D341Med (cell line): ENCODE measurements at places on chromosomes 2 and 18.
A peak's percentile ranks its signal among the peaks of the same experiment; 100 is the strongest.

GRCh38 chr2:204205082-204205481 is 268.5 kb downstream of the ICOS start:
- DNase-seq: no peak

DNA sequence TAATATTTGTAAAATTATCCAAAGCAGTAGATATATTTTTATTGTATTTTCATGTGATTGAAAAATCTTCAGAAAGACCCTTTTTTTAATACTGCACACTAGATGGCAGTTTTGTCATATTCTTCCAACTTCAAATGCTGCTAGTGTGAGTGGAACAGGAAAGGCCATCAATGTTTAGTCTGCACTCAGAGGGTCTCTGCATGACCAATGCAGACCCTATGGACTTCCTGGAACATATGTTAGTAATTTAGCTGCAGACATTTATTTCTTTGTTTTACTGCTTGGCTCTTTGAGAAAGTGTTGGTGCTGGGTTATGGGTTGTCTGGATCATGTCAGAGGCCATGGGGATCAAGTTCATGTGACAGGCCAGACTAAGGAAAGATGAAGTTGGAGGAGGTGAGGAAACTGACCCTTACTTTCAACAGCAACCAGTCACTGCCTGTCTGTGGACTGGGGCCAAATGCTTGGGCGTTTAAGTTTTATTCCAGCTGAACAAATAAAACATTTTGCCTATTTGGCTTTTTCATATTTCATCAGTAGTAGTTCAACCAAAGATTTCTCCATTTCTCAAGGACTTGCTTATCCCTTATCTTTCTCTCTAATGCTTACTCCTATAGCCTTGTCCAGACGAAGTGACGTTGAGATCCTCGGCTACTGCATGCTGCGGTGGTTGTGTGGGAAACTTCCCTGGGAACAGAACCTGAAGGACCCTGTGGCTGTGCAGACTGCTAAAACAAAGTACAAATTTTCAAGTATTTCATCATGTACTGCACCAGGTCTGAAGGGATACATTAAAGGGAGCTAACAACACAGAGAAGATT is 84.8 kb downstream of the VRK2 start:
- DNase-seq: peak; percentile 32

- DNase-seq: no peak
Observed at GRCh38 chr18:79108549-79109215, 39.5 kb downstream of the ATP9B start.

DNA sequence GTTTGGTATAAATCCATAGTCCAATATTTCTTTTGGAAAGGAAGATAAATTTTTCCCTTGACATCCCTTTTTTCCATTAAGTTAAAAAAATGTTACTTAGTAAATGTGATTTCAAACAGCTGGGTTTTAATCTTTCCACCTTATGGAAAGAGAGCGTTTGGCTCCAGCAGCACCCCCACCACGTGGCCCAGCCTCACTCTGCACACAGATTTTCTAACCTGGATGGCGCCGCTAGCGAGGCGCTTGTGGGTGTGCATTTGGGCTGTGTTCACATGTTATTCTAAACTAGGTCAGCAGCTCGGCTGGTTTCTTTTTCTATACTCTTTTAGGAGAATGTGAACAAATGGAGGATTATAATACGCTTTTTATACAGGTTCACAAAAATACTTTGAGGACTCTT is 218.0 kb downstream of the LDLRAD4 start:
- DNase-seq: no peak

DNA sequence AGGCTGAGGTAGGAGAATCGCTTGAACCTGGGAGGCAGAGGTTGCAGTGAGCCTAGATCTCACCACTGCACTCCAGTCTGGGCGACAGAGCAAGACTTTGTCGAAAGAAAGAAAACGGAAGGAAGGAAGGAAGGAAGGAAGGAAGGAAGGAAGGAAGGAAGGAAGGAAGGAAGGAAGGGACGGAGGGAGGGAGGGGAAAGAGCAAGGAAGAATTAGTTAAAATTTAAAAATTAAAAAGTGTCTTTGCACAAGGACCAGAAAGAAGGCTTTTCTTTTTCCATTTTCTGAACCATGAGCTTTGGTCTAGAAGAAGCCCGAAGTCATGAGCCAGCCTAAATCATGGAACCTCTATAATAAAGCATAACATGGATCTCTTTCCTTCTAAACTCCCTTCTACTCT is 138.2 kb upstream of the DNAJC10 start:
- no peak for DNase-seq

DNA sequence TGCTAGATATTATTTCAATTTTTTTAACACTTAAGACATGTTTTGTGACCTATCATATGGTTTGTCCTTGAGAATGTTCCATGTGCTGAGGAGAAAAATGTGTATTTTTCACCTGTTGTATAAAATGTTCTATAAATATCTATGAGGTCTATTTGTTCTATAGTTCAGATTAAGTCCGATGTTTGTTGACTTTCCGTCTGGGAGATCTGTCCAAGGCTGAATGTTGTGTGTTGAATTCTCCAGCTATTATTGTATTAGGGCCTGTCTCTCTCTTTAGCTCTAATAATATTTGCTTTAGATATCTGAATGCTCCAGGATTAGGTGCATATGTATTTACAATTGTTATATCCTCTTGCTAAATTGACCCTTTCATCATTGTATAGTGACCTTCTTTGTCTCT is 144.1 kb downstream of the NYAP2 start:
- no peak for DNase-seq

DNA sequence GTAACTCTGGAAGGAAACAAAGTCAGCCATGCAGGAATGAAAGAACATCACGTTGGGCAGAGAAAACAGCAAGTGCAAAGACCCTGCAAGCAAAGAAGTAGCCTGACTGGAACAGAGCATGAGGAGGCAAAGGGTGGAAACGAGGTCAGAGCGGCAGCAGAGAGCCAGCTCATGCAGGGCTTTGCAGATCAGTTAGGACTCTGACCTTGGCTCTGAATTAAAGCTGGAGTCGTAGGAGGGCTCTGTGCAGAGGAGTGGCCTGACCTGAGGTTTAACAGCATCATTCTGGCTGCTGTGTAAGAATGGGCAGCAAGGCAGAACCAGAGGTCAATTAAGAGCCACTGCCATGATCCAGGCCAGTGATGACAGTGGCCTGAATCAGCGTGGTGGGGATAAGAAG is 220.7 kb downstream of the PRKCE start:
- no peak for DNase-seq

DNA sequence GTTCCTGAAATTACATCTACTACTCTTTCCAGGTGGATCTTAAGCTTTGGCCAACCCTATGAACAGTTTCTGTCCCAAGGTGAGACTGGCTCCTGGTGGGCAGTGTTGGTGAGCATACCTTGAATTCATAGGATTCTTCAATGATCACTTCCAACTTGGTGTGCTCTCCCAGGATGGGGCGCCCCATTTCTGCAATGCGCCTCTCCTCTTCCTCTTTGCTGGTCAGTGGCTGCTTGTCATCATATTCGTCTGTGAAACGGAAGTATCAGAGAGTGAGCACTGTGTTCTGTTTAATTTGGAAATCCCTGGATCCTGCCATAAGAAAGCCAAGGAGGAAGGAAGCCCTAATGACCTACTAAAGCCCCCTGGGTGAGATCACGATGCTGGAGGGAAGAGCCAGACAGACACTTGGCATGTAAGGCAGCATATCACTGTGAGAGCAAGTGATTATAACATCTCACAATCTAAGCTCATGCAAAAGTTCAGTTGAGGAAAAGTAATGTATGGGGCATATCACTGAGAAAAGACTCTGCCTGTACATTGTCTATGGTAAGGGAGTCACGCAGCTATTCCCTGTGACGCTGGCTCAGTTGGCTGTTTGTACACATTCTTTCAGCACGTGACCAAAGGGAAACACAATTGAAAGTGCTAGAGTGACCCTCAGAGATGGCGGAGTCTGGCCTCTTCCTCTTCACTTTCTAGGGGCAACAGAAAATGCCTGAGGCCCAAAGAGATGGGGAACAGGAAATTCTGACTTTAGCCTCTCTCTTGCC is 287.0 kb downstream of the SLC8A1 start:
- DNase-seq: no peak

- peak; percentile 49 for DNase-seq
Observed at GRCh38 chr2:6025391-6025790, 333.2 kb downstream of the SOX11 start.

GRCh38 chr2:129074298-129074920 is 755.7 kb upstream of the HS6ST1 start:
- no peak for DNase-seq

DNA sequence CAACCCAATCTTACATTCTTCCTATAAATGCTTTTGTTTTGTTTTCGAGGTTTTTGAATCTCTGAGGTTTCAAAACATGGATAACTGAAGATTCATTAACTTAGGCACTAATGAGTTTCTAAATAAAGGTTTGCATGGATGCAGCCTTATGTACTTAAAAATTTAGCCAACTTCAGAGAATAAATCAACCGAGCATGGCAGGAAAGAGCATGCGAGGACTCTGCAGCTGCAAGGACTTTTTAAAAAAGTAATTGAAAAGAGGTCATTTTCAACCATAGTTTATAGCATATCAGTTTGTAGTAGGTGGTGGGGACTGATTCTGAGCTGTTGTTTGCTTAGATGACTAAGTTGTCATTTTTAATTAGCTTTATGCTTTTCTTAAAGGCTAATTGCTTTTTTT is 567.0 kb upstream of the ZEB2 start:
- no peak for DNase-seq

- DNase-seq: no peak
Observed at GRCh38 chr2:147847746-147848391, 3.0 kb downstream of the ACVR2A start.

DNA sequence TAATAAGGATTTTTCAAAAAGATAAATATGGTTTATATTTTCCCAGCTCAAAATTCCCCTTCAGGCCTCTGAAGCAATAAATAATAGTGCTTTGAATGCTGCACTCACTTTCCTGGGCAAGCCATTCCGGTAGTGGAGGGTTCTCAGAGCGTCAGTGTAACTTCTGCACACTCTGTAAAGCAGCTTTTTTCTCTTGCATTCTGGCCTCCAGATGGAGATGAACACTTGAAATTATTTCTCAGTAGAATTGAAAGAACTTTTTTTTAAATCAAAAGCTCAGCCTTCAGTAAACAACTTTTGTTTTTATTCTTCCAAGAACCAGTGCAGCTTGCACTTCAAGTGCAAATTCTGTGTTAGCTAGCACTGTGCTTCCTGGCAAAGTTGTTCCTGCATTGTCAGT is 281.1 kb upstream of the RAB12 start:
- DNase-seq: no peak

DNA sequence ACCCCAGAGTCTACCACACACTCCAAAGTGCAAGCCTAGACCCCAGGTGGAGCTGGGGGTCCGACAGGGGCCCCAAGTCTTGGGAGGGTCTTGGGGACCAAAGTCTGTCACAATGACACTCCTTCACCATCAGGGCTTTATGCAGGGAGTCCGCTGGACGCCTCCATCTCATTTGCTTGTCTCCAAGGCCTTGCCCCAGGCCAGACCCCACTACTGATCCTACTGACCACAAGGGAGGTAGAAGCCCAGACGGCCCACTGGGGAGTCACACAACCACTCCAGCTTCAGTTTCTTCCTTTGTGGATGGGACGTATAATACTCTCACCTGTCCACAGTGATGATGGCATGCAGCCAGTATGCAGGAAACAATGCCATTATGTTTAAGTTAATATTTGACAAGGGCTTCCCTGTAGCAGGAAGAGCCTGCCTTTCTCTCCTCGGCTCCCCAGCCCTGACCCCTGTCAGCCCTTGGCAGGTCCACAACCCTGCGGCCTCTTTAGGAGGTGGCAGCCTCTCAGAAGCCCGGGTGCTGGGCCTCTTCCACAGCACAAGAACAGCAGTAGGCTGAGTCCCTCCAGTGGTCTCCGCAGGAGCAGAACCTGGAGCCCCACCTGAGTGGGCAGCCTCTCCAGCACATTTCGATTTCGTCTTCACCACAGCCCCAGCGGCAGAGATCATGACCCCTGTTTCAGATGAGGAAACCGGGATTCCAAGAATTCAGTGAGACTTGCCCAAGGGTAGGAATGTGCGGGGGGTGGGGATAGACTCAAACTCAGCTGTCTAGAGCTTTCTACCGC is 6.5 kb downstream of the BIN1 start:
- no peak for DNase-seq

GRCh38 chr2:118223511-118223991 is 135.3 kb downstream of the INSIG2 start:
- no peak for DNase-seq

- DNase-seq: no peak
Observed at GRCh38 chr2:59658906-59659635, 894.4 kb downstream of the BCL11A start.

DNA sequence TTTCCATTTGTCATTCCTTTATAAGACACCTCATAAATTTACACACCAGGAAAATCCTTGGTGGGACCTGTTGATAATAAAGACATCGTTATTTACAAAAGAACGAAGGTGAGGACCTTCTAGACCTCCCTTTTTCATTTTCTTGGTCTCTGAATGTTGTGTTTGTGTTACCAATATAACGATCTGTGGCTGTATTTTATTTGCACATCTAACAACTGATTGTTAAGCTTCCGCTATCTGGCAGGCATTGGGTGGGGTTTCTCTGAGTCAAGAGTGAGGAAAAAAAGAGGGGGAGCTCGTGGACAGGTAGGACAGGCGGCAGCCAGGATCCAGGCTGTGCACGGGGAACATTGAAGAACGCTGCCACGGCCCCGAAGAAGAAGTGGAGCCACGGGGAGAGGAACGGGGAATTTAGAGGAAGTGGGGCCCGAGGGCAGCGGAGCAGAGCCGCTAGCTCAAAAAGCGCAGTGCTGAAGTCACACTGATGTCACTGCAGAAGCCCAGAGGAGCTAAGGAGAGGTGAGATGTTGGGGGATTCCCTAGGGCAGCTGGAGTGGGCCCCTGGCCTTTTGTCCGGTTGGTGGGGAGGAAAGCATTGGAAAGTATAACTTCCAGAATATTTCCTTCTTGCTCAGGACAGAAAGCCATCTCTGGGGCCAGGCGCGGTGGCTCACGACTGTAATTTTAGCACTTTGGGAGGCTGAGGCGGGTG is 20.9 kb upstream of the DNMT3A start:
- no peak for DNase-seq

- DNase-seq: no peak
Observed at GRCh38 chr2:167332358-167332757, 444.1 kb downstream of the XIRP2 start.

- DNase-seq: no peak
Observed at GRCh38 chr2:10027660-10028330, 15.6 kb upstream of the KLF11 start.

- peak; percentile 12 for DNase-seq
Observed at GRCh38 chr2:158366342-158366741, 90.2 kb downstream of the CCDC148 start.

DNA sequence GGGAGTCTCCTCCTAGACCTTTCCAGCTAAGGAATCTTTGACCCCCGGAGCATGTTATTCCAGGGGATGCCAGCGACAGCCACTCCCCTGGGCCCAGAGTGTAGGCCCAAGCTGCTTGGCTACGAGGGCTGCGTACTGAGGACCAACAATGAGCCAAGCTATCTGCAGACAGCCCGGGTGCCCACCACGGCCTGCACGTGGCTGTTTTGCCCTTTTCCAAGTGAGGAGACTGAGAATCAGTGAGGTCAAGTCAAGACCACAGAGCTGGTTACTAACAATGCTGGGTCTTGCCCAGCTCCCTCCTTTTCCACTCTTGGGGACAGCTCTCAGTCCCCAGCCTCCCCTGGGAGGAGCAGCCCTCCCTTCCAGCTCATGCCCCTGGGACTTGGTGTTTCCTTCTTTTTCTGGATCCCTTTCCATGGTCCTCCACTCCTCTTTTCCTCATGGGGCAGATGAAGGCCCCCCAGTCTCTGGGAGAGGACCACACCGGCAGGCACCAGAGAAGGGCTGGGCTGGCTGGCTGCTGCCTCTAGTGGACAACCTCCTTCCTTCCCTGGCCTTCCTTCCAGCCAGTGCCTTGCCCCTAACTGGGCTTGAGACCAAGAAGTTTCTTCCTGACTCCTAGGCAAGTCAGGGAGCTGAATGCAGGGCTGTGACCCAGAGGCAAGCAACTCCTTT is 550 bp upstream of the MALL start:
- peak; percentile 43 for DNase-seq
